Cortex of kidney (tissue), 1 donor: ENCODE measurements at places on chromosomes 7 and 10.

DNA sequence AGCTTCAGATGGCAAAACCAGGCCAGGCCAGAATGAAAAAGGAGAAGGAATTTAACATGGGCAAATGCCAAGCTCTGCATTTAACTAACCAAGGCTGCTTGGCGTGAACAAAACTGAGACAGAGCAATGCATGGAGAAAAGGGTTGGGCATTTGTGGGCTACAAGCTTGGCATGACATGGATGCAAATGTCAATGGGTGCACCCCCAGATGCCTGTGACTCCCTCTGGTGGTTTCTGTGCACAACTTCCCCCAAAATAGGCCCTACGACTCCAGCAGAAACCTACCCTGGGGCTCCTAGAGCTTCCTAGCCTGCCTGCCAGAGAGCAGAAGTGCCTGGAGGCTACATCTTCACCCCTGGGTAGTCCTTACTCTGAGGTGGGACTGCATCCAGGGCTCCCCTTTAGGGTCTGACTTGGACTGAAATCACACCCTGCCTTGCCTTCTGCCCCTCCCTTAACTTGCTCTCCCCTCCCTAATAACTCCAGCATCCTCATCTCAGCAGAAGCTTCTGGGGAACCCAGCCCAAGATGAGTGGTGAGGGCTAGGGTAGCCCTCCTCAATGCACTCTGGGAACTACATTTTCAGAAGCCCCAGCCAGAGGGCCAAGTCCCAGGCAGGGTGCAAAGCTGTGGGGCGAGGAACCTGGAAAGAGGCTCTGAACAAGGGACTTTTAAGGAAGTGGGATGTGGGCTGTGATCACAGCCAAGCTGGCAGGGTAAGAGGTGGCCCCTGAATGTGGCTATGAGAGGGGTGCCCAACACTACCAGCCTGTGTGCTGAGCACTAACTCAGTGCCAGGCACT is 11.3 kb downstream of the GPRIN2 start:
- DNase-seq, result no peak

DNA sequence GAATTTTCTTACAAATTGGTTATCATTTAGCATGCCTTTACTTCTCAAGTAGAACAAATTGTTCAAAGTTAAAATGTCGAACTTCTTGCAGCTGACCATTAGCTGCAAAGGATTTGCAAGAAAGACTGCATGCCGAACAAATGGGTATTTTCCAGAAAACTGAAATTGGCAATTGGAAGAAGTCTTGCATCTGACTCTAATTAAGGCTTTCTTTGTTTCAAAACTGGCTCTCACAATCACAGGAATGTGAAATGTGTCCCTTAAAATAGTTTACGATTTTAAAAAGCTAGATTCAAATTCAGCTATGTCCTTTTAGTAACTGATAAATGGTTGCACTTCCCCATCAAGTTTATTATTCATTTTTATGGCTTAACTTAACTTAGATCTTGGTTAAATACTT is 207.9 kb downstream of the ARL4A start:
- no peak for DNase-seq

- DNase-seq, result no peak
These were observed 47.7 kb upstream of the MGAM2 start for GRCh38 chr7:142063551-142064442.

GRCh38 chr7:134945691-134946090 is 40.6 kb upstream of the AGBL3 start:
- DNase-seq, result no peak
